ENCODE measurements at places on chromosomes 16 and 17. TPM values are rescaled to one million over a fixed set of nuclear protein-coding genes. Genes with fewer than 3 reads are reported as not detected.

DNA sequence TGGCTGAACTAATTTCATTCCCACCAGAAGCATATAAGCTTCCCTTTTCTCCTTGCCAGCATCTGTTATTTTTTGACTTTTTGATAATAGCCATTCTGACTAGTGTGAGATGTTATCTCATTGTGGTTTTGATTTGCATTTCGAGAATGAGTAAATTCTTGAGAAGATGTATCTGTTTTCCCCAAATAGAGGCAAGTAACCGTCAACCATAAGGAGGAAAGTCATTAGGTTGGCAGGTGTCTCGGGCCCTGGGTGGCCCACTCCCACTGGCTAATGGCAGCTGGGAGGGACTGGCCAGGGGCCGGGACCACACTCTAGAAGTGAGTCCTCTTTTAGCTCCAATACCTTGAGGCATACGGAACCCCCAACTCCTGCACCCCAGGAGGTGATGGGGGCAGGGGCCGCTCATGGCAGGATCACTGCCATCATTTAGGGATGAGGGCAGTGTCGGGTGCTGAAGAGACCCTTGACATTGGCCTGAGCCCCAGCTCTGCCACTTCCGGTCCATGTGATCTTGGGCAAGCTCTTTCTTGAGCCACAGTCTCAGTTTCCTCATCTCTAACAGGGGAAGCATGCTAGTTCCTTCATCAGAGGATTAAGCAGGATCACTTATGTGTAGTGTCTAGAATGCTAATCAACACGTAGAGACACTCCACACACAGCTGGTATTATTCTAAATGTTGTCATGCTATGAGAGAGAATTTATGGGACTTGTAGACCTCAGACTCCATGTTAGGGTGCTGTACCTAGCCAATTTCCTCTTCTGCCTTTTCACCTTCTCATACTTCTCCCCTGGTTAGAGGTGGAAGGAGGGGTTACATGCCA is 44.3 kb downstream of the RGS9 start:
- no peak for DNase-seq

DNA sequence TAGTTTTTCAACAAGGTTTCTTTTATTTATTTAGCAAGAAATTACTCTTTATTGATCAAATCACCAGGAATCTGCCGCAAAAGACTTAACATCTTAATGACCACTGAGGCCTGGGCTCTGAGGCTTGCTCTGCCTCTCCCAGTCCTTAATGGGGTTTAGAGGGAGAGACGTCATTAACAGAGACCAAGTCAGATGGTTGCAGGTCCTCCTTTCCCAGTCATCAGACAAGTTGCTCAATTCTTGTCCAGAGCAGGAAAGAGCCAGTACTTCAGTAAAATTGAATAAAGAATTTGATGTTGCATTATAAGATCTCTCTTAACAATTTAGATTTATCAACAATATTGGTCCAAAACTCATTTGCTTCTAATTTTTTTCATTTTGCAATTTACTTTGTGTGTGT is 2.0 kb downstream of the SEPHS2 start:
- no peak for DNase-seq

GRCh38 chr17:699345-699744 is 15.3 kb downstream of the VPS53 start:
- no peak for DNase-seq

DNA sequence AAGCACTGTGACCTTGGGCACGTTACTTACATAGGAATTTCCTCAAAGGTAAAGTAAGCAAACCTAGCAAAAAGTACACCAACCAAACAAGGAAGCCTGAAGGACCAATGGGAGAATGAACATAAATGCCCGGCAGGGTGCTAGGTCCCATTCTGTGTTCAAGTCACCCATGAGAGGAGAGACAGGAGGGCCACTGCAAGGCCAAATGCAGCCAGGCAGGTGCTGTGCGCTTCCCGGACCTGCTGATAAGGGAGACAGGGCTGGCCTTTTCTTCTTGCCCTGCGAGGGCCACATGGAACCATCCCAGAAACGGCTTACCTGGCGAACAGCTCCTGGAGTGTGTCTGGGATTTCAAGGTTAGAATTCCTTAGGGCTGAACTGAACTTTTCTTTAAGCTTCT is 69.0 kb downstream of the GTF3C1 start:
- DNase-seq = no peak

PHB1 gene
- 231 TPM for total RNA-seq

HSD3B7 gene
- total RNA-seq = 6.9 TPM

GRCh38 chr17:12457493-12457892 is 208.2 kb upstream of the MYOCD start:
- no peak for DNase-seq

NIP7 gene
- 33.2 TPM for total RNA-seq

DNA sequence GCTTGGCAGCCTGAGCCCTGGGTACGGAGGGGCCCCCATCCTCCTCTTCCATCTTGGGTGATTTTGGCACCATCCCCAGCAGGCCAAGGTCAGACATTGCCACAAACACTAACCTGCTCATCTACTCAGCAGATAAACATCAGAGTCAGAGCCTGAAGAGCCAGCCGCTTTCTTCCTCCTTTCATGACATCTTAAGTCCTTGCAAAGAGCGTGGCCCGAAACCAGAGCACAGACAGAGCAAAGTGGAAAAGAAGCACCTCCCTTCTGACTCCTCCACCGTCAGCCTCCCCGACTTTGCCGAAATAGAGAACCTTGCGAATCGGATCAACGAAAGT is 60.4 kb upstream of the RPH3AL start:
- no peak for DNase-seq

- DNase-seq = no peak
Measured at GRCh38 chr17:60971515-60972369, 294.1 kb downstream of the BCAS3 start.

DNA sequence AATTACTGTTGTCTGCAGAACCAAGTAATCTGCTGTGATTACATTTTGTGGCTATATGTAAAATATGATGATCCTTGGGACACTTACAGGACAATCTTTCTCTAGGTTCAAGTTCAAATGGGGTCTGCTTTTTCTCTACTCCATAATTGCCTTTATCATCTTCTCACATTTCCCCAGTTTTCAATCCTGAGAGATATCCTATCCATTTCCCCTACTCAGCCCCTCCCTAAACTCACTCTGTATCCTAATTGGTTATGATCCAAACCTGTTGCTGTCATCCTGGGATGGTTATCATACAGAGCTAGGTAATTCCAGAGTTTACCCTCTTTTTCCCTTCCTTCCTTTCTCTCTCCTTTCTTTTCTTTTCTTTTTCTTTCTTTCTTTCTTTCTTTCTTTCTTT is 100.5 kb upstream of the ELAC2 start:
- no peak for DNase-seq

GRCh38 chr16:82776470-82777146 is 149.8 kb downstream of the CDH13 start:
- DNase-seq = no peak

- DNase-seq = no peak
Measured at GRCh38 chr17:58970609-58971450, 135.8 kb downstream of the TRIM37 start.

GRCh38 chr16:20899477-20900298 is 470 bp downstream of the DCUN1D3 start:
- DNase-seq = no peak

DNA sequence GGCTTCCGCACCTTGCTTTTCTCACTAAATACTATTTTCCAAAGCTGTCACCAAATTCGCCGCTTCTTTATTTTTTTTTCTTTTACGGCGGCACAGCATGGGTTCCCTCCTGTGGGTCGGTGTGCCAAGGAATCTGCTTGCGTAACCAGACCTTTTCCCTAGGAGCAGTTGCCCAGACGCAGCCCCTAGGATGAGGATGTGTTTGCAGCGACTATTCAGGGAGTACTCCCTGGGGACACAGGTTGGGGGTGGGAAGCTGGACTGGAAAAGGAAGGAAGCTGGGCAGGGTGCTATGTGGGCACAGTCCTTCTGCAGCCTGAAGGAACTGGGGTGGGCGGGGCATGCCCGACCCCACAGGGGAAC is 49.0 kb upstream of the ZCCHC14 start:
- DNase-seq = no peak

DNA sequence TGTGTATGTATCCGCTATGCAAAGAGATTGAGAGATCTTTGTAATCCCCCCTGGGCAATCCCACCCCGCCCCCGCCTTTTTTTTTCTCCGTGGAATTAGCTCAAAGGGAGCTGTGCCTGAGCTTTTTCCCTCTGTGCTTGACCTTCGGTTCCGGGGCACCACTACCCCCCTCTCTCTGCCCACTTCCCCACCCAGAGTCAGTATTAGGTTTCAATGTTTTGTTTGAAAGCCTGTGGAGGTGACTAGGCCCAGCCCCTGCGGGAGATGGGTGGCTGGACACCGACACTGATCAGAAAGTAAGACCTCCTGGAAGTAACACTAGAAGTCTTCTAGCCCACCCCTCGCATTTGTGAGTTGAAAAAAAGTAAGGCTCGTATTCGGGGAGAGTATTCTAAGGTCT is 7.0 kb downstream of the CBLN1 start:
- no peak for DNase-seq

PRSS8 gene
- total RNA-seq = 205 TPM

DNA sequence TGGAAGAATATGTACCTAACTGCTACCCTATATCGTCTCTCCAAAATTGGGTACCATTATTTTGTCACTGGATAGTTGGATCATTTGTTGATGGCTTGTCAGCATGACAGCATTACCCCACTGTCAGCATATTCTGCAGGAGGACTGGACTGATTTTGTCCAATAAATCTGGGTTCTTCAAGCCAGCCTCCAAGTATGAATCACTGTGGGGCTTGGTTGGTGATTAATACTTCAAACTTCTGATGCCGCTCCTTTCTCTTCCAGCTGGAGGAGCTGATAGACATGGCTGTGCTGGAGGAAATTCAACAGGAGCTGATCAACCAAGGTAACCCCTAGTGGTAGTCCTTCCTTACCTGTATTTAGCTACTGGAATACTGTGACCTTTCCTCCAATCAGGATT is 2.5 kb downstream of the RPAIN start:
- no peak for DNase-seq

DNA sequence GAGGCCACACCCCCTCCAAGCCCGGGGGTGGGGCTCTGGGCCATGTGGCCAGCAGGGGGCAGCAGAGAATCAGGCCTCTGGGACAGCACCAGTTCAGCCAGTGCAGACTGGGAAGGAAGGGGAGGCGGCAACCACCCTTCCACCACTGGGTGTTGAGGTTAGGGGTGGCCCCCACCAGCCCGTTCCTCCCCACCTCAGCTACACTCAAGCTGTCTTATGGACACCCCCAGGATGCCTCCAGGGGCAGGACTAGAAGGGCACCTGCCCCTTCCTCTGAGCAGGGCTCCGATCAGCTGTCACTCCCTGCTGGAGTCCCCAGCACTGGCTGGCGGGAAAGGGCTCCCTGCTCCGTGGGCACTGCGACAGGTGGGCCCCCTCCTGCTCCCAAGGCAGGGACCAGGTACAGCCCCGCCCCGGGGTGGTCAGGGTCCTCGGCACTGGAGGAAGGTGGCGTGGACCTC is 21.8 kb downstream of the KATNB1 start:
- peak; percentile 91 for DNase-seq

DNA sequence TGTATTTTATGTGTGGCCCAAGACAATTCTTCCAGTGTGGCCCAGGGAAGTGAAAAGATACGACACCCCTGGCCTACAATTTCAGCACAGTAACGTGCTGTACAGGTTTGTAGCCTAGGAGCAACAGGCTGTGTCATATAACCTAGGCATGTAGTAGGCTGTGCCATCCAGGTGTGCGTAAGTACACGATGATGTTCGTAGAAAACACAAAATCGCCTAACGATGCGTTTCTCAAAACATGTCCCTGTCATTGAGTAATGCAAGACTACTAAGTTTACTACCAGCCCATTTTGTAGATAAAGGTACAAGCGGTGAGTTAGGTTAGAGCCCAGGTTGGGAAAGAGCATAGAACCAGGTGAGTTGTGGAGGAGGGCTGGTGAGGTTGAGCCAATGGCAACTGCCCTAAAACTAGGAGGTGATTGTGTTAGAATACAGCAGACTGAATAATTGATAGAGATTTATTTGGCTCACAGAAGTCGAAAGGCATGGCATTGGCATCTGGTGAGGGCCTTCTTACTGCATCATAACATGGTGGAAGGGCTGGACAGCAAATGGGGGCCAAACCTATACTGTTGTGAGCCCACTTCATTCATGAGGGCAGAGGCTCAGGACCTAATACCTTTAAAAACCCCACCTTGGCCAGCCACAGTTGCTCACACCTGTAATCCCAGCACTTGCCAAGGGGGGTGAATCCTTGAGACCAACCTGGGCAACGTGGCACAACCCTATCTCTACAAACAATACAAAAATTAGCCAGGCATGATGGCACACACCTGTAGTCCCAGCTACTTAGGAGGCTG is 4.2 kb downstream of the EIF1 start:
- no peak for DNase-seq

DNA sequence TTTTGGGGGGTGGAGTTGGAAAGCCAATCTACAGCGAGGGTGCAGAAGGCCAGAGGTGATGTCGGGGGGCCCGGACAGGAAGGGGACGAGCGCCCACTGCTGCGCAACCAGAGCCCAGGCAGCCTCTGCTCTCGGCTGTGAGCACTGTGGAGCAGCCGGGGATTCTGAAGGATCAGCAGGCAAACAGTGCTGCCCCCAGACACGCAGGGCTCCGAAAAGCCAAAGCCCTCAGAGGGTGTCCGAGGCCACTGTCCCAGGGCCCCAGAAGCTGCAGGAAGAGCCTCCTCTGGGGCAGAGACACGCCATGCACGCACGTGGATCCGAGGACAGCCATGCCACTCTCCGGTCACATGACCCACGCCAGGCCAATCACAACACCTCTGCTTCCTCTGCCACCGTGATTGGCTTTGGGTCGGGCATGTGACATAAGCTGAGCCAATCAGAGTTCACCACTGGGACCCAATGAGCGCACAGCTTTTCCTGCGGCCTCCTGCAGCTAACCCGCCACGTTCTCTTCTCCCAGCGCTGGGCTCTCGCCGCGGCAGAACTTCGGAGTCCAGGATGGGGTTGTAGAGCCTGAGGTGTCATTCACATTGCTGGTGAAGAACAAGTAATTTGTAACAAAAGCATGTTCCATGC is 40.7 kb downstream of the ACTG1 start:
- DNase-seq = no peak

GRCh38 chr16:52781005-52781630 is 234.2 kb upstream of the TOX3 start:
- DNase-seq = no peak

- no peak for DNase-seq
Measured at GRCh38 chr16:10611825-10612342, 31.5 kb upstream of the EMP2 start.

DRC3 gene
- total RNA-seq = 8.9 TPM

ZPBP2 gene
- total RNA-seq = not detected

DCAKD gene
- 57.5 TPM for total RNA-seq

TMEM114 gene
- total RNA-seq = not detected

CCL1 gene
- not detected for total RNA-seq

Data from type B pancreatic cell (in vitro differentiated cells).